Cortex of kidney (tissue), 1 donor: ENCODE measurements at places on chromosomes 2 and 18.

- DNase-seq = no peak
These were observed 23.5 kb downstream of the TRPM8 start for GRCh38 chr2:233940376-233941276.

DNA sequence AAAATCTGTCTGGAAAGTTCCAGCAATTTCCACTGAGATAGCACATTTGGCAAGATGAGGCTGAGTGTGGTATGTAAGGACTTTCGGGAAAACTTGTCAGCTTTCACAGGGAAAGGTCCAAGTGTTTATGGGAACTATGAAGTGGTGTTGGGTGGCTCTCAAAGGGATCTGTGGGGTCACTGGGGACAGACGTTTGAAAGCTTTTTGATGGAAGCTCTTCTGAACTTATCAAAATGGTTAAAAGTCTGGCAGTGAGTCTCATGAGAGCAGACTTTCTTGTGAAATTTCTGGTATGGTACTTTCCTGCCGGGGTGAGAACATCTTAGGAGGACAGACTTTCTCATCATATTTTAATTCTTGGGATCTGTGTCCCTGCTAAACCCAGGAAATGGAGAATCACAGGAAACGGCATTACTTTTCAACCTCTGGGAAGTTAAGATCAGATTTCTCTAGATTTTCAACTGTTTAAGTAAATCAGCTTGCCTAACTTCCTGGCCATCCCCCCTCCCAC lies 546.3 kb upstream of the ZEB2 start:
- no peak for DNase-seq

DNA sequence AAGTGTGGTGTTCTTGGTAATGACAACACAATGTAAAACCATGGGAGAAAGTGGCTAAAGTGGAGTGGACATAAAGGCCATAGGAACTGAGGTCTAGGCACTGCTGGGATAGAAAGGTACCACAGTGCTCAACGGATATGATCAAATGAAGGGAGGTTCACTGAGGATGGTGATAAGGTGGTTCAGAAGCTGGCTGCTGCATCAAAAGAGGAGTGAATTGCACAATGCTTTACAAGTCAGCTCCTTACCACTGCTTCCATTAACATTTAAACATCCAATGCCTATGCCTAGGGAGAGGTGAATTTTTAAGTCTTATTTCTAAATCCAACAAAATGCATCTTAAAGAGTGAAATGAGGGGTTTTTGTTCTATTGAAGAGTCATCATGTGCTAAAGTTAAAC lies 100.1 kb upstream of the ITGB6 start:
- DNase-seq = no peak

GRCh38 chr2:118699447-118700175 lies 147.8 kb downstream of the EN1 start:
- DNase-seq = no peak

GRCh38 chr2:112708968-112709367 lies 11.9 kb upstream of the NT5DC4 start:
- DNase-seq = no peak
